Fibroblast of the conjunctiva (primary cell): ENCODE measurements at places on chromosomes 2 and 18.

- no peak for DNase-seq
Observed at GRCh38 chr18:57975805-57976204, 68.2 kb upstream of the NEDD4L start.

DNA sequence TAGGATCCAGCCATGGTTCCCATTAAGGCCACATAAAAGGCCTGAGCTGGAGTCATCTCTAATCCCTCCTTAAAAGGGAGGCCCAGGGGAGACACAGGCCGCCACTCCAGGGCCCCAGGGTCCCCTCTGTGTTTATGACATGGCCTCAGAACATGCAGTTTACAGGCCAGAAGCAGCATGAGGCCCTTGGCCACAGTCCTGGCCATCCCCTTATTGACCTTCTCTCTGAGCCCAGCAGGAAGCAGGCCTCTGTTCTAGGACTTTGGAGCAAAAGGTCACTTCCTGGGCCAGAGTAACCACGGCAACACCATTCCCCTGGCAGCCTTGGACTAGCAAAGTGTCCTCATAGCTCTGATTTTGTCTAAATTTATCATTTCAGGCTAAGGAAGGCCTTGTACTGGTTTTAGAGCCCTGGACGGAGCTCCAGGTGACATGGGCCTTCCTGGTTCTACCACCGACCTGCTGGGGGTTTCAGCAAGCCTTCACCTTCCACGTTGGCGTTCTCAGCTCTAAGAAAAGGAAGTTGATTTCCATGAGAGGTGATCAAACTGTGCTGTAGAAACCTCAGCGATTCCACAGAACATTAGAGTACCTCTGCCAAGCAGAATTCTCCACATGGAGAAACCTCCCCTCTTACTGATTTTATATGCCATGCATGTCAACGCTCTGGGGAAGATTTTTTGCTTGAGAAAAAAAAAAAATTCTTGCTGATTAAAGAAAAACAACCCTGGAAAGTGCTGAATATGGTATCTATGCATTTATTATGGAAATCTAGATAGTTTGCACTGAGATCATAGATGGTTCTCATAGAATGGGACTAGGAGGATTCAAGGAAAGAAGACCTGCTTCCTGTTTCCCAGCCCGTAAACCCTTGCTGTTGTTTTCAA lies 53.7 kb downstream of the HS1BP3 start:
- DNase-seq, result peak; percentile 53

DNA sequence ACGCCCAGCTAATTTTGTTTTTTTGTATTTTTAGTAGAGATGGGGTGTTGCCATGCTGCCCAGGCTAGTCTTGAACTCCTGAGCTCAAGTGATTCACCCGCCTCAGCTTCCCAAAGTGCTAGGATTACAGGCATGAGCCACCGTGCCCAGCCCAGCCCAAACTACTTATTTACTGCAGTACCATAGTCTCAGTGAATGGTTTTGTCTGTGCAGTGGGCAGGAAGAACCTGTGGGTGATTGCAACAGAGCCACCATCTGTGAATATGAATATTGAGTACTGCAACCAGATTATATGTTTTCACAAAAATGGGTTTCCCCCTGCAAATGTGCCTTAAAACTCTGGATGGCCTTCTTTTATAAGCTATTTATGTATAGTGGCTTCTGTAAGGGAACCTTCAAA lies 9.1 kb downstream of the MPPE1 start:
- no peak for DNase-seq

- DNase-seq, result peak; percentile 95
Observed at GRCh38 chr2:189337656-189338055, 103.6 kb upstream of the WDR75 start.

- no peak for DNase-seq
Observed at GRCh38 chr18:47389210-47389609, 137.8 kb upstream of the SKOR2 start.
